ENCODE measurements at places on chromosomes 11 and 22.
A peak's percentile ranks its signal among the peaks of the same experiment; 100 is the strongest.

DNA sequence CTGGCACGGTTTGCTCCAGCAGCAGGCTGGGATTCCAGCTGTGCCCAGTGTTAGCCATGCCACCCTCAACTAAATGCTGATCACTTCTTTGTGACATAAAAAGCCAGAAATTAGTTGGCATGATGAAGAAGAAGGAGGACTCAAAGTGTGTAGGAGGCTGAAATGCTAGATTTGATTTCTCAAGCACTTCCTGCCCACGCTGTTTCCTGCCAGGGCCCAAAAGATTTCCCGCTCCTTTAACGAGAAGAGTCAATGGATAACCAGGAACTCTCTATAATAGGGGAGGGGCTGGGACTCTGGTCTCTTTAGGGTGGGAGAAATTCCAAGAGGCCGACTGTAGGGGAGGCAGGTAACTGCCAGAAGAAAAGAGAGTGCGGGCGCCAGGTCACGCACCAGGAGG lies 26.4 kb downstream of the APOL3 start:
- no peak for DNase-seq

- peak; percentile 90 for DNase-seq
Measured at GRCh38 chr22:41367039-41367679, 14.6 kb upstream of the TEF start.

GRCh38 chr11:57786436-57786835 lies 24.8 kb downstream of the CTNND1 start:
- DNase-seq, result no peak

DNA sequence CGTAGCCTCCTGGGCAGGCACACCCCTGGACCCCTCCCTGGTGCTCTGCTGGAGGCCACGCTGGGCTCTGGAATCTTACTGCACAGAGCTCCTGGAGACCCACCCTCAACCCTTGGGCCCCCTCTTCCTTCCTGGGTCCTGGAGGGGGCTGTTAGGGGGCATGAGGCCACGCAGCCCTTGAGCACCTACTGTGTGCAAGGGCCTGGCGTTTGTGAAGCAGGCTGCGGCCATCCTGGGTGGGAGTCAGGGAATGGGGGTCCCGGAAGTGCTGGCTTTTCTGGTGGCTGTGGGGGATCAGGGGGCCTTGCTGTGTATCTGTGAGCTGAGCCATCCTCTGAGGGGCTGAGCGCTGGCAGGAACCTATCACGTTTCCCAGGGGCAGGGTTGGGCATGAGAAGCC lies 40.9 kb upstream of the CCDC188 start:
- no peak for DNase-seq

- no peak for DNase-seq
Measured at GRCh38 chr11:34203377-34203871, 98.0 kb downstream of the NAT10 start.

DNA sequence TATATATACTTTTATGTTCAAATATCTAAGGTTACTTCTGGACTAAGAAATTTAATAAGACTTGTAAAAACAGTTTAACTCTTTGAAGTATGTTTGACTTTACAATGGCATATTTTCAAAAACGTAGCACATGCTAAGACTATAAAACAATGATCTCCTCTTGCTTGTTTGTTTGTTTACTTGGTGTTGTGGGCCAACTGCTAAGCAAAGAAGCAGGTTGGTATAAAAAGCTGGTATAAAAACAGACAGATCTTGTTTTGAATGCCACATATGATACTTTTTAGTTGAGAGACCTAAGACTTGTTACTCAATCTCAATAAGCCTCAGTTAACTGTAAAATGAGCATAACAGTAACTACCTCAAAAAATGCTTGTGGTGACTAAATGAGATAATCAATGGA lies 1206.3 kb downstream of the LRRC4C start:
- no peak for DNase-seq

DNA sequence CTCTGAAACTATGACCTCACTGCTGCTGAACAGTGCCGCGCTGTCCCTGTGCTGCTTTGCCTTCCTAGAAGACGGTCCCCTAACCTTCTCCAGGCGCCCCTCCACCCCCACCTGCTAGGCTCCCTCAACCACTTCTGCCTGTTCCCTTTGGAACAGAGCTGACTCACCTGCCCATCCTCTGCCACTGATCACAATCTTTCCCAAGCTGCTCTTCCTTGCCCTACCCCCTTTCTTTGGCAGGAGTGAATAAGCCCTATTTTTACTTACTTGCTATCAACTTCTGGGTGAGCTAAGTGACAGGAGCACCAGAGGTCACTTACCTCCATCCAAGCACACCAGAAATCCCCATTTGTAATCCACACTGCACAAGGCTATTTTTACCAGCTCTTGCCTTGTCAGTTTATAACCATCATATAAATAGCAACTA lies 116.0 kb upstream of the BID start:
- no peak for DNase-seq

- DNase-seq, result no peak
Measured at GRCh38 chr11:59574467-59574866, 41.1 kb downstream of the OSBP start.

GRCh38 chr11:44008698-44009097 lies 39.1 kb upstream of the ACCSL start:
- DNase-seq, result no peak

GRCh38 chr22:49735411-49735900 lies 92.2 kb downstream of the BRD1 start:
- DNase-seq, result no peak

GRCh38 chr11:106681435-106681834 lies 336.8 kb downstream of the GUCY1A2 start:
- no peak for DNase-seq

DNA sequence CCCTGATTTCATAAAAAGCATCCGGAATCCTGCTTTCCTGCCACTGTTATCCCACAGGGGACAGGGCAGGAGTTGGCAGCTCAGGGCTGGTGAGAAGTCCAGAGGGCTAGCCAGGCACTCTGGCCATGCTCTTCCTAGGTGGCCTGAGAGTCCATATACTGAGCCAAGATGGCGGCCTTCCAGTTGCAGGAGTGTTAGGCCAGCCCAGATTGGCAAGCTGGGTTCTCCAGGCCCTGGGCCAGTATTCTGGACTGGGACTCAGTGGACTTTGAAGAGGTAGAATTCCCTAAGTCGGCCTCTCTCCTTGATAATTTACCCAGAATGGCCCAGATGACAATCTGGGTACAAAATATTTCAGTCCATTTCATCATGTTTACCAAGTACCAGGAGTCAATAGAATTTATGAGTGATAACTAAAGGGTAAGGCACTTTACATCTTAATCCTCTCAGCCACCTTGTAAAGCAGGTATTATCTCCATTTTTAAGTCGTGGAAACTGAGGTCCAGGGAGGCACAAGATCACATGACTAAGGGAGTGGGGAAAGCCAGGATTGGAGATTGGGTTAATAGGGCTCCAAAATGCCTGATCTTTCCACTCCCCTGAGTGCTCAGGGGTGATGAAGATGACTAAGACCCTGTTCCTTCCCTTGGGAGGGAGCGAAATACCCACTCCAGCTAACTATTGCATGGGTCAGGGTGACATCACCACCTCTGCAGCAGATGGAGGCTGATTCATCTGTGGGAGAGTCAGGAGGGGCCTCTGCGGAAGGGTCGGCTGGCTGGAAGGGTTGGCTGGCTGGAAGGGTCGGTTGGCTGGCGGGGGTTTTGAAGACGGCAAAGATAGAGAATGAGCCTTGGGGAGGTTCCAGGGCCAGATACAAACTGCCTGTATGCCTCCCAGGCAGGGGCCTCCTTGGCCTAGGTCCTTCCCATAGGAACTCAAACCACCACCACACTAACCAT lies 1.2 kb upstream of the MICALL1 start:
- DNase-seq, result peak; percentile 70
